CD14-positive monocyte (primary cell): ENCODE measurements at places on chromosomes 11 and 22.

- DNase-seq = peak; percentile 8
These were observed at the start of gene MS4A3 for GRCh38 chr11:60056349-60056969. Gene MS4A3 (plus strand): TSS chr11:60056665. CDS start chr11:60061161, 4,496 bp downstream.

GRCh38 chr11:1763796-1764661 lies at the start of gene CTSD:
Gene CTSD (minus strand): TSS chr11:1763927. CDS start chr11:1763859, 68 bp downstream.
- DNase-seq = peak; percentile 88

DNA sequence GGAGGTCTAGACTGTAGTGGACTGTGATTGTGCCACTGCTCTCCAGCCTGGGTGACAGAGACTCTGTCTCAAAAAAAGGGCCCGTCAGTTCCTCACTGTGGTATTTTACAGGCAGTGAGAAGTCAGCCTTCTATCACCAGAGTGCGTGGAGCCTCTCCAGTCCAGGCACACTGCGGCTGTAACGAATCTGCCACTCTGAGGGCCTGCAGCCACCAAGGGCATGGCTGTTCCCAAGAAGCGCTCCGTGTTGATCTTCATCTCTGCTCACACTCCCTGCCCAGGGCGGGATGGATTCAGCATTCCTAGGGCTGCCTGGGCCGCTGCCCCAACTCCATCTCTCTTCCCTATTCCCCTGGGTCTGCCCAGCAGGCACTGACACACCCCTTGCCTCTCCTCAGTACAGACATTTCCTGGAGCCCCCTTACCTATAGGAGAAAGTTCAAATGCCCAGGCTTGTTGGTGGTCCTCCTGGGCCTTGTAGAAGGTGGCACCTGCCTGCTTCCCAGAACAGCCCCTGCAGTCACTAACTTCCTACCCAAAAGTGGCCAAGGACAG lies 148.4 kb downstream of the CACNA1I start:
- DNase-seq = no peak

DNA sequence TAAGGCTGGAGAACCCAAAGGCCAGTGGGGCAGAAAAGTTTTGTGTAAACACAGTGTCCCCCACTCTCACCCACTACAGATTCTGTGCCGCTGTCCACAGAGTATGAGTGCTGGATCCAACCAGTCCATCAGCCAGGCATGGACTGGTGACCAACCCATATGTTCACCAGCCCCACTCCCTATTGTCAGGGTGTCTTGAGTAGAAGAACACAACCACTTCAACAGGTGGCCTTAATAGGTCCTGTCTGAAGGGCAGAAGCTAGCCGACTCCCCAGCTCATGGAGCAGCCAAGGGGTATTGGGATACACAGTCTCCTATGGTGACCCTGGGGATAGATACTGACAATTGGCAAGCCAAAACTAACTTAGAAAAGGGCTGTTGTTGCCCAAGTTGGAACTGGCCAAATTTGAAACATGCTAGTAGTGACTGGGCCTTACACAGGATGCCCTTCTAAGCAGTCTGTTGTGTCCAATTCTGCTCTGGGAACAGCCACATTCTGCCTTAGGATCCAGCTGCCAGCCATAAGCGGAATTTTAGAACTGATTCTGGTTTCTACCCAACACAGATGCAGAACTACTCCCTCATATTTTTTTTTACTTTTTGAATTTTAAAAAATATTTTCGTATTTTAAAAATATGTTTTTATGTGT lies 19.8 kb upstream of the PGM2L1 start:
- DNase-seq = no peak

DNA sequence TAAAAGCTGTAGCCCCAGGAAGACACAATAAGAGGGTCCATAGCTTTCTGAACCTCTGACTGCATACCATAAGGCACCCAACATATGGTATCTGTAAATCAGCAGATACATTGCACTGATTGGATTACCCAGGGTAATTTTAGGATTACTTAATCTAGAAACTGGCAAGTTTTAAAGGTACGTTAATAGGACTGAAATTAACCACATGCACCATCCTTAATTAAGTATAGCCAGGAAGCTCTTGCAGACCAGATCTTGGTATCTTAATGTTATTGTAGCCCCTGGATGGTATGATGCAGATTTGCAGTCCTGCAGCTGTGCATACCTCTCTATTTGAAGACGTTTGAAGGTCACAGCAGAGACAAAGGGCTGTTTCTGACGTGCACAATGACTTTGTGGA lies 72.8 kb downstream of the ARHGAP42 start:
- DNase-seq = no peak

- DNase-seq = peak; percentile 30
These were observed 1.7 kb upstream of the TXNRD2 start for GRCh38 chr22:19943082-19944026.

- DNase-seq = no peak
These were observed 31.2 kb upstream of the PRAME start for GRCh38 chr22:22590136-22590891.

DNA sequence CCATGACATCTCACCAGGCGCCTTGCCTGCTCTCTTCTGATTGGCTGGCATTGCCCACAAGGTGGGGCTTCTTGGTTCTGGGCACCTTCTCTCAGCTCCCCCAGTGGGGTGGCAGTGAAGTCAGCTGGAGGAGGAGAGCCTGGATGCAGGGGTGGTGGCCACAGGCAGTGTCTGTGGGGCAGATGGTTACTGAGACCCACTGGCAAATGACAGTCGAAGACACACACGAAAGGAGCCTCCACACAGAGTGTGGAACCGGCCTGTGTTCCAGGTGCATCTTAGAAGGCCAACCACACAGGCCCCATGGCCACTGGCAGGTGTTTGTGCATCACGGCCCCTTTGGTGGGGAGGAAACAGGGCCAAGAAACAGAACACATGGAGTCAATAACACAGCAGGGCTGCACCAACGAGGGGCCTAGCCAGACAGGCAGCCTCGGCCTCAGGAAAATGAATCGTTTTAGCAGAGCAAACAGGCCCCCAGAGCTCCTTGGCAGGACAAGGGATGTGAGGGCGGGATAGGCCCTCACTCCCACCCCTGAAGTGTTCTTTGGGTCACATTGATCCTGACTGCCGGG lies 683.4 kb downstream of the TBC1D22A start:
- no peak for DNase-seq

GRCh38 chr11:117657794-117658193 lies 139.2 kb downstream of the DSCAML1 start:
- no peak for DNase-seq

DNA sequence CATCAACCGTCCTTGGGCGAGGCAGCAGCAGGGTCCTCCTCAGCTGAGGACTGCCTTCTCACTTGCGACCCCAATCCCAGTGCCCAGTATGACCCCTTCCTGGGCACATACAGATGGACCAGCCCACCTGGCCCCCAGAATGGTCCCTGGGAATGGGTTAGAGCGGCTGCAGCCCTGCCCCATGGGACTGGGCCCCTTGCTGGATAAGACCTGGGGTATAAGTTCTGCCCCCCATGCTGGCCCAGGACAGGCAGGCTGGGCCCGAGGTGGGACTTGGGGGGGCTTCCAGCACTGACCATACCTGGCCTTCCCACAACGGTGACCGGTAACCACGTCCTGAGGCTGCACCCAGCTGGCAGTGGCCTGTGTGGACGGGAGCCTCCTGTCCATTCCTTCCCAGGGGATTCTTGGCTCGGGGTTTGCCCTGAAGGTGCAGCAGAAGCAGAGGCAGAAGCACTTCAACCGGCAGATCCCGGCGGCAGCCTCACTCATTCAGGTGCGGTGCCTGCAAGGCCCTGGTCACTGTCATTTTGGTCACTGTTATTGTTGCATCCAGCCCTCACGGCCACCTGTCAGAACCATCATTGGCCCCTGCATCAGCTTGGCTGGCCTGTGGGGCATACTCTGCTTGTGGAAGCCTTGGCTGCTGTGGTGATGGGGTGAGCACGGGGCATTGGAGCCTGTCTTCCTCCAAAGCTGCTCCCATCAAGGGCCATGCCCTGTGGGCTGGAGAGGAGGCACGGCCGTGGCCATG lies 114.8 kb downstream of the KCNQ1OT1 start:
- DNase-seq = no peak

- DNase-seq = no peak
These were observed 305.4 kb downstream of the ST3GAL4 start for GRCh38 chr11:126660761-126661425.

DNA sequence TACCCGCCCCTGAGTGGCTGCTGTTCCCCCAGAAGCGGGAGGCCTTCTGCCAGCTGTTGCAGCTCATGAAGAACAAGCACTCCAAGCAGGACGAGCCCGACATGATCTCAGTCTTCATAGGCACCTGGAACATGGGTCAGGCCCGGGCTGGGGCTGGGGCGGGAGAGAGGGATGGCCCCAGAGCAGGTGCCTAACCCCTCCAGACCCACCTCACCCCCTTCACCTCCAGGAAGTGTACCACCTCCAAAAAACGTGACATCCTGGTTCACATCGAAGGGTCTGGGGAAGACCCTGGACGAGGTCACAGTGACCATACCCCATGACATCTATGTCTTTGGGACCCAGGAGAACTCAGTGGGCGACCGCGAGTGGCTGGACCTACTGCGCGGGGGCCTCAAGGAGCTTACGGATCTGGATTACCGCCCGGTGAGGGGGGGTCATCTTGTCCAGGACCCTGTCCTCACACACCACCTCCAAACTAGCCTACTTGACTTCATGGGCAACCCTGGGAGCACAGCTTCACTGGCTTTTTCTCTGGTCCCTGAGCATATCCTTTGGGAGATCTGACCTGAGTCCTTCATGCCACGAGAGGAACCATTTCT lies 6.3 kb downstream of the INPPL1 start:
- no peak for DNase-seq

DNA sequence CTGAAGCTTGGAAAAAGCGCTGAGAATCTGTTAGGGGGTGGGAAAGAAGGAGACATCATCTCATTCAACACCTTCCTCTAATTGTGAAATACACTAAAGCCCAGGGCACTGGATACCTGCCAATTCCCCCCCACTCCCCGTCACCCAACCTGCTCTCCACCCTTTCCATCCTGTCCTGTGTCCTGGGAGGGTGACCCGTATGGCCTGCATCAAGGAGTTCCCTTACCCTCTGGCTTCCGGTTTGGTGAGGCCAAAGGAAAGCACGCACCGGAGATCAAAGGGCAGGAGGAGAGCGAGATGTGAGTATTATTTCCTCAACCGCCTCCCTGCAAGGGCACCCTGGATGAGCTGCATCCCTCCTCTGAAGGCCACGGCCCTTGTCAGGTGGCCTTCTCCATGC lies 65.0 kb upstream of the PTPRJ start:
- no peak for DNase-seq

DNA sequence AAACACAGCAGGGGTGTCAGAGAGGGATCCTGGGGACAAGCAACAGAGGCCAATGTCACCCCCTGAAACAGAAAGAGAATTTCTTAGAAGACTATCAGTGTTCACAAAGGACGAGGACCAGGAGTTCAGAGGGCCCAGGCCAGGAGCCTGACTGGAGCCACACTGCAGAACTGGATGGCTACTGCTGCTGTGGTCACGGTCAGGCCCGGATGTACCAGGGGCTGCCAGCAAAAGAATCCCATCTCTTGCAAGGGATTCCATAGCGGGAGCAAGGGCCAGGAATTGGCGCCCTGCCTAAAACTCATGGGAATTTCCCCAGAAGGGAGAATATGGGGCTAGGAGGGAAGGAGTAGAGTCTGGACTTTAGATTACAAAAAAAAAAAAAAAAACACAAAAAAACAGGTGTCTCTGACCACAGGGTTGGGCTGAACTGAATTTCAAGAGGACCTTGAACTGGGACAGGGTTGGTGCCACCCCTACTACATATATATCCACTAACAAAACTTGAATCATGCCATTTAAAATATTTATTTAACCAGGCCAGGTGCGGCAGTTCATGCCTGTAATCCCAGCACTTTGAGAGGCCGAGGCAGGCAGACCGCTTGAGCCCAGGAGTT lies 15.7 kb upstream of the KCTD14 start:
- no peak for DNase-seq

GRCh38 chr22:24516301-24516737 lies 21.2 kb downstream of the UPB1 start:
- peak; percentile 91 for DNase-seq

DNA sequence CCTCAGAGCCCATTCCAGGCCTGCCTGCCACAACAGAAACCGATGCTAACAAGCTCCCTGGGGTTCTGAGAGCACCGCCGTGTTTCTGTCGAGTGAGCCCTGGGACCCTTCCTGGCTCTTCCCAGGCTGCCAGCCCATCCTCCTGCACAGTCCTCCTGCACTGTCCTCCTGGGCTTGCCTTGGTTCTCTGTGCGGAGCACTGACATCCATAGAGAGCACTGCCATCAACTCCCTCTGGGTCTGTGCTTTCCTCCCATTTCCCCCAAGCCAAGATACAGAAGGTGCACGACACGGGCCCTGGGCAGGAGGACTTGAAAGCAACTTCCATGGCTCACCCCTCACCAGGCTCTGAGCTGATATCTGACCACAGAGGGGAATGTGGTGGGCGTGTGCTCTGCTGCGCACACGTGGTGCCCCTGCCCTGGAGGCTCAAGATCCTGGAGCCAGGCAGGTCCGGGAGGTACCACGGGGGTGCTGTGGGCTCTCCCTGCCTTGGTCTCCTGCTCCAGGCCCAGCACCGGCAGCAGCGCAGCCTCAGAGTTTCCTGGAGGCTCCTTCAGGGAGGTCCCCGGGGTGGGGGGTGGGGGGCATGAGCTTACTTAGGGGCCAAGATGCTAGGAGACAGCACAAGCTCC lies 304.2 kb downstream of the BRD1 start:
- DNase-seq = no peak

DNA sequence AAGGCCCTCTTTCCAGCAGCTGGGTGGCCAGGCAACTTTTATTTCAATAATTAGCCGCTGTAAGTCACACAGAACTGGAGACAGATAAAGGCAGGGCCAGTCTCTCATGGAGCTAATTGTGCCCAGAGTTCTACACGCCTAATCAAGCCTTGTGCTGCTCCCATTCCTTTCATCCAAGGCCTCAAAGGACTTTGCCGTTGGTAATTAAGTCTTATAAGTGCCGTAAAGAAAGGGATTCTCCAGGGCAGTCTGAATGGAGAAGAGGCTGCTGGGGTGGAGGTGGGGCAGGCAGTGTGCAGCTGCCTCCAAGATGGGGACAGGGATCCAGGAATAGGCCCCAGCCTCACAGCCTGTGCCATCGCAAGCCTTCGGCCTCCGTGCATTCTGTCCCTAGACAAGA lies 357.9 kb downstream of the TENM4 start:
- no peak for DNase-seq

GRCh38 chr11:12165237-12165875 lies 55.0 kb downstream of the MICAL2 start:
- no peak for DNase-seq

DNA sequence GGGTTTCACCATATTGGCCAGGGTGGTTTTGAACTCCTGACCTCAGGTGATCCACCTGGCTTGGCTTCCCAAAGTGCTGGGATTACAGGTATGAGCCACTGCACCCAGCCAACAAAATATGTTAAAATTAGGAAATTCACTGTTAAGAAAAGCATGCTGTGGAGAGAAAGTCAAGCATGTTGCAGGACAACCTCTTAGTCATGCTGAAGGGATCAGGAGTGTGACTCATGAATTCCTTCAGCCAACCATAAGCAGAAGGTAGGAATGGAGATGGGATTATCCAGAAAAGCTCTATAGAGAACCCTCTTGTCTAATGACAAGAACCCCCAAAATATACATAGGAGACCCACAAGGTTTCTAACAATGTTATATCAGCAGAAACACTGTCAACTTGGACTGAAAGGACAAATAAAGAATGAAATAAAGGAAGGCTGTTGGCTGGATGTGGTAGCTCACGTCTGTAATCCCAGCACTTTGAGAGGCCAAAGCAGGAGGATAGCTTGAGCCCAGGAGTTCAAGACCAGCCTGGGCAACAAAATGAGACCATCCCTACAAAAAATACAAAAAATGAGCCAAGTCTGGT lies 16.0 kb downstream of the MRTFA start:
- peak; percentile 37 for DNase-seq

GRCh38 chr11:12356944-12357655 lies 20.3 kb upstream of the PARVA start:
- DNase-seq = no peak
